ENCODE measurements at places on chromosomes 6 and 20. TPM values are rescaled to one million over a fixed set of nuclear protein-coding genes. Genes with fewer than 3 reads are reported as not detected.

GRCh38 chr6:25404091-25404490 lies 124.9 kb downstream of the CARMIL1 start:
- peaks cover 43% of the 10 kb centered on the region for H3K4me1 ChIP-seq
- peak overlapping the region; percentile 72 for H3K27ac ChIP-seq
- no peak for DNase-seq
- peak overlapping the region; percentile 50 for H3K4me3 ChIP-seq
- no peaks in the 10 kb centered on the region for H3K27me3 ChIP-seq

GRCh38 chr6:150361876-150362275 lies 6.9 kb upstream of the IYD start:
- no peaks in the 10 kb centered on the region for H3K36me3 ChIP-seq
- H3K27ac ChIP-seq = no peak overlapping the region
- H3K4me1 ChIP-seq = no peaks in the 10 kb centered on the region
- no peaks in the 10 kb centered on the region for H3K27me3 ChIP-seq
- no peak overlapping the region for H3K4me3 ChIP-seq

The USP49 gene
- total RNA-seq = 1.3 TPM

DNA sequence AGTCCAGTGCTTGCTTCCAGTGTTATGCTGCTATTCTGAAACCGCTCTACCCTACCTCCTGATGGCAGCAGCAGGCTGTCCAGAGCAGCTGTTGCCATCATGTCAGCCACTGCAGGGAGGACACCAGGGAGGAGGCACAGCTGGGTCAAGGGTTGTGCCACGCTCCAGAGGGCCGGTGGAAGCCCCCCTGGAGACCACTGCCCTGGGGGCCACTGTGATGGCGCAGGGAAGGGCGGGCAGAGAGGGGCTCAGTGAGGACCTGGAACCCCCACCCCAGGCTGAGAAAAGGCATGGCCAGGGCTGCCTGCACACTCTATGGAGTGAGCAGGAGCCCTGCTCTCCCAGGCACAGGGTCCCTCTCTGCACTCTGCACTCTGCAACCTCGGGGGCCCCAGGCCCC lies 271.3 kb upstream of the BTBD3 start:
- no peaks in the 10 kb centered on the region for H3K36me3 ChIP-seq
- H3K4me1 ChIP-seq = no peaks in the 10 kb centered on the region
- H3K27me3 ChIP-seq = no peaks in the 10 kb centered on the region
- H3K4me3 ChIP-seq = no peak overlapping the region
- DNase-seq = no peak
- no peak overlapping the region for H3K27ac ChIP-seq

The TFAP2A gene
- 0.16 TPM for total RNA-seq

DNA sequence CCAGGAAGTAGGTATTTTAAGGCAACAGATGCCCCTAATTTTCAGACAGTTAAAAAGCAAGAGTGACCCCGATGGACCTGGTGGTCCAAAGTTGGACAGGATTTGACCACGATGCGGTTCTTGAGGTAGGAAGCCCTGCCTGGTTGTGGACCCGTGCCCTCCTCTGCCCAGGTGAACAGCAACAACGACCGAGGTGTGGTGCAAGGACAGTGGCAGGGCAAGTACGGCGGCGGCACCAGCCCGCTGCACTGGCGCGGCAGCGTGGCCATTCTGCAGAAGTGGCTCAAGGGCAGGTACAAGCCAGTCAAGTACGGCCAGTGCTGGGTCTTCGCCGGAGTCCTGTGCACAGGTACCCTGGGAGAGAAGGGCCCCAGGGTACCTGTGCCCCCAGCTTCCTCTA lies 18.7 kb downstream of the TGM6 start:
- H3K36me3 ChIP-seq = no peaks in the 10 kb centered on the region
- H3K27ac ChIP-seq = no peak overlapping the region
- no peak overlapping the region for H3K4me3 ChIP-seq

DNA sequence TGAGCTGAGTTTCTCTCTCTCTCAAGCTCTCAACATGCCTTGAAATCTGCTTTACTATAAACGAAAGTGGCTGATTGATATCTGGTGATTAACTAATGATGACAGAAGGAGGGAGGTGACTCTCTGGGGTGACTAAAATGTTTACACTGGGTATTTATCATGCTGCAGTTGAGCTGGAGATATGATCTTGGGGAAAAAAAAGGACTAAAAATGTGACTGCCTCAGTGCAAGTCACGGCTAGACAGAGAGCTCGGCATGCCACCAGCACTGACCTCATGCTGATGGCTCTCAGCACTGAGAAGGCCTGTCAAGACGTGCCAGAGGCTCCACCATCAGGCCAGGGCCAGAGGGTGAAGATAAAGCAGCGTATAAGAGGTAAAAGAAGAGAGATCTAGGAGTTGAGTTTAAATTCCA lies 103.1 kb upstream of the SPACA1 start:
- H3K4me3 ChIP-seq = no peak overlapping the region
- no peaks in the 10 kb centered on the region for H3K36me3 ChIP-seq
- H3K27me3 ChIP-seq = peaks cover 4% of the 10 kb centered on the region

DNA sequence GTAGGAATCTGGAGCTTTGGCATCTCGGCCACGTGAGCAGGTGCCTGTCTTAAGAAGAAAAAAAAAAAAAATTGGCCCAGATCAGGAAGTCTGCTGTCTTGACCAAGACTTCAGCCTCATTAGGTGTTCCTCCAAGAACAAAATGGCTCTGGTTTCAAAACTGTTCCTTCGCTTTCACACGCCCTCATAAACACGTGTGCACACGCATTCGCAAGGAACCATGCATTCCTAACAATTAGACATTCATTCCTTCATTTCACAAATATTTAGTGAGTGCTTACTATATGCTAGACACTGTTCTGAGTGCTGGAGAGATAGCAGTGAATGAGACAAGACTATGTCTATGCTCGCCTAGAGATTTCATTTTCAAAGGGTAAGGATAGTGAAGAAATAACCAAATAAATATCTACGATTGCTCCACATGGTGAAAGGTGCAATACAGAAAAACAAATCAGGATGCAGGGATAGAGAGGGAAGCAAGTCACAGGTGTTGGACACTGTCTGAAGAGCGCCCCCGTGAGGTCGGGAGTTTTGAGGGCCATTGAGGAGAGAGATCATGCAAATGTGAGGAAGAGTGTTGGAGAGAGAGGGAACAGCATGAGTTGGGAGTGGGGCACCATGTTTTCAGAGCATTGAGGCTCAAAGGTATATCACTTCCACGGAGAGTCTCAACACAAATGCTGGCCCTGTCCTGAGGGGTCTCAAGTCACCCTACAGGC lies 53.3 kb downstream of the CCDC170 start:
- H3K4me3 ChIP-seq = no peak overlapping the region
- no peak overlapping the region for H3K27ac ChIP-seq
- H3K36me3 ChIP-seq = no peaks in the 10 kb centered on the region
- no peak for DNase-seq
- H3K4me1 ChIP-seq = no peaks in the 10 kb centered on the region

DNA sequence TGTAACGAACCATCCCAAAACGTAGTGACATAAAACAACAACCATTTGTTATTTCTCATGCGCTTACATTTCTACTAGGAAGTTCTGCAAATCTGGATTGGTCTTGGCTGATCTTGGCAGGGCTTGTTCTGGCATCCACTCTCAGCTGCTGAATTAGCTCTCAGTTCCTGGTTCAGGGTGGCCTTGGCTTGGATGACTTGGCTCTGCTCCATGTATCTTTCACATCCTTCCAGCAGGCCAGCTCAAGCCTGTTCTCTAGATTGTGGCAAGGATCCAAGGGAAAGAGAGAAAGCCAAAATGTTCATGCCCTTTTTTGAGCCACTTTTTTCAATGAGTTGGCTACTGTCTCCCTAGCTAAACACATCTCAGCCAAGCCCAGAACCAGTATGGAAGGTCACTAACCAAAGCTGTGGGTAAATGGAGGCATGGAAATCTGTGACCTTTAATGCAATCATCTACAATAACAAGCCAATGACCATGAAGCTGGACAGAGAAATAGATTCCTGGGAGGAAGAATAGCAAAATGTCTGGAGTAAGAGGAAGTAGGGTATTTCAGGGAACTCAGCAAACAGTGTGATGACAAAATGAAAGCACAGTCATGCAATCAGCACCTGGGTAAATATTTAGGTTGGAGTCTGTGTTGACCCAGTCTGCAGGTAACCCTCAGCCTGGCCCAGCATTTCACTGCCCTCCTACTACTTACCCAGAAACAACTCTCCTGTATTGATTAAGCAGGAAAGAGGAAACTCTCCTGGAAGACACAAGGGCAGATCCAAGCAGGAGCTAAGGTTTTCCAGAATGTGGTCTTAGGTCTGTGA lies 32.7 kb upstream of the SNAP25 start:
- no peak for DNase-seq
- H3K36me3 ChIP-seq = no peaks in the 10 kb centered on the region
- H3K4me3 ChIP-seq = no peak overlapping the region
- no peak overlapping the region for H3K27ac ChIP-seq
- H3K4me1 ChIP-seq = no peaks in the 10 kb centered on the region
- no peaks in the 10 kb centered on the region for H3K27me3 ChIP-seq
